ENCODE measurements at places on chromosomes 6 and 20. TPM values are rescaled to one million over a fixed set of nuclear protein-coding genes. Genes with fewer than 3 reads are reported as not detected.

Gene PLN
- total RNA-seq = not detected

Gene FNDC11
- 0.26 TPM for total RNA-seq

Gene CPNE5
- total RNA-seq = 1.7 TPM

Gene CALHM4
- not detected for total RNA-seq

Gene MED23
- total RNA-seq = 27.8 TPM

Gene ANKRD66
- not detected for total RNA-seq

Gene TULP4
- 29.6 TPM for total RNA-seq

Gene DNAH8
- total RNA-seq = not detected

DNA sequence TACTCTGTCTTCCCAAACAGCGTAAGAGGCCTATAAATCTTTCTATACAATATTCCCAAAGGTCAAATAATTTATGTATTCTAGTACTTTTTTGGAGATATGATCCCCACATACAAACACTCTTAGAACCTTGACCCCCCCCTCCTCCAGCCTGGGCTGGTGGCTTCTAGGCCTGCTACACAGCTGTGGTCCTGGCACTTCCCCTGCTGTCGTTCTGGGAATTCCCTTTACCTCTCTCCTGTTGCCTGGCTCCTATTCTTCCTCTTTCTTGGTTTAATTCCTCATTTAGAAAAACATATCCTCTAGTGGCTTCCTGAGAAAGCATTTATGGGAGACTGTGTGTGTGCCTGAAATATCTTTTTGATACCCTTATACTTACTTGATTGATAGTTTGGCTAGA is 4.1 kb upstream of the TXLNB start:
- no peak for DNase-seq

GRCh38 chr6:126039284-126039683 is 52.9 kb downstream of the TRMT11 start:
- no peak for DNase-seq

- no peak for DNase-seq
These were observed 134.8 kb downstream of the DTNBP1 start for GRCh38 chr6:15527838-15528617.

DNA sequence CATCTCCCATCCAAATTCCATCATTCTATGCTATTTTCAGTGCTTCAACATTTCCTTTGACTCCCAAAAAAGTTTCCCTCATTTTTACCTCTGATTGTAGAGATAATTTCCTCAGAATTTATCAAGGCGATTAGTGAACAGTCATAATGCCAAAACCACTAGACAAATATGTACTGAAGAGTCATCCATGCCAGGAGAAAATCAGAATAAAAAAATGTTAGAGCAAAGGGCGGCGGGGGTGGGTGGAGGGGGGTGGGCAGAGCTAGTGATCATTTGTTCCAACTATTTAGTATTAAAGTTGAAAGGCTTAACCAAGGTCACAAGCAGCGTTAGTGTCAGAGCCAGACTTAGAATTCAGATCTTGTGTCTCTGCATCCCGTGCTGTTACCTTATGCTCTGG is 5.3 kb upstream of the ADGRF5 start:
- no peak for DNase-seq

DNA sequence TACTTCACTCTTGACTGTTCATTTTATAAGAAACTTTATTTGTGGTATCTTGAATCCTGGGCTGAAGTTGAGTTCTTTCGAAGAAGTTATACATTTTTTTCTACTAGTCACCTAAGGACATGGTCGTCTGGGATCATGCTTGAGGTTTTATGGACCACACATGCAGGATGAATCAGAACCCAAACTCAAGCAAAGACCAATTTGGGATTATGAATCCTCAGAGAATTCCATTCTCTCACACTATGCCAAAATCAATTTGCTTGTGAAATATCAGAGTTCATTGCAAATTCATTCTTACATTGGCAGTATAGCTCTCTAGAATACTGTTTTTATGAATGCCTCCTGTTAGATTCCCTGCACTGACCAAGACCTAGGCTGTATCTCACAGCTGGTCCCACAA is 114.3 kb upstream of the HDAC2 start:
- DNase-seq = no peak

GRCh38 chr6:151901009-151901411 is 93.5 kb downstream of the ESR1 start:
- DNase-seq = no peak

DNA sequence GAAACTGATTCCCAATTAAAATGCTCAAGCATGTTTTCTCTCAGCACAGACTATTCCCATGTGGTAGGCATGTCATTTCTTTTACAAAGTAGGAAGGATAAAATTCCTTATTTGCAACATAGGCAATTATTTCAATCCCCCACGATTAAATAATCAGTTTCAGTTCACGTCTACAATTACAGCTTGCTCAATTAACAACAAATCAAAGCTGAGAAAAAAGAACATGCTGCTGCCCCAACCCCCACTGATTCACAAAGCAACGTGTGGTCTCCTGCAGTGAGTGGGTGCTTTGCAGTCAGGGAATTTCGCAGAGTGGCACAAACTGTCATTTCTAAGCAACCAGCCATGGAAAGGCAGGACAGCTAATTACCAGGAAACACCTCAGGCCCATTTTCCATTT is 17.0 kb downstream of the RNASET2 start:
- no peak for DNase-seq

DNA sequence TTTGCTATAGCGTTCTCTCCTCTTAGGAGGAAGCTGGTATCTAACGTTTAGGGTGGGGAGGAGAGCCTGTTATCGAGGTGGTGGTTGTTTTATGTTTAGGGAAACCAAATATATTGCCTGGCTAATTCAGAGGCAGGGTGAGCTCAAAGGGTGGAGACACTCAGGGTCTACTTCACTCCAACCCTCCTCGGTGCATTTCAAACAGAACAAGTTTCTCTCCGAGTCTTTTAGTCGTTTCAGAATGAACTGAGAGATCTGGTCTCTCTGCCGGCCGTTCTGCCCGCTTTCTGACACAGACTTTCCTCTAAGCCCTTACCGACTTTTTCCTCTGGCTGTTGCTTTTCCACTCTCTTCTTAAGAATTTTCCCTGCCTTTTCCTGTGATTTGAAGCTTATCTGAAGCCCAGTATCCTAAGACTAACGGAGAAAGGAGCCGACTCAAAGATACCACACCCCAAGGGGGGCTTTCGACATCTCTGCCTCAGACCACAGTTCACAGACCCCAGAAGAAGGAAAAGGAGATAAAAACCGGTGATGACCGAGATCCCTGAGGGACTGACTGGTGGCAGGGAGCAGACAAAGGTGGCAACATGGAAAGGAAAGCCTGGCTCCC is 865 bp downstream of the STK38 start:
- DNase-seq = peak; percentile 41

DNA sequence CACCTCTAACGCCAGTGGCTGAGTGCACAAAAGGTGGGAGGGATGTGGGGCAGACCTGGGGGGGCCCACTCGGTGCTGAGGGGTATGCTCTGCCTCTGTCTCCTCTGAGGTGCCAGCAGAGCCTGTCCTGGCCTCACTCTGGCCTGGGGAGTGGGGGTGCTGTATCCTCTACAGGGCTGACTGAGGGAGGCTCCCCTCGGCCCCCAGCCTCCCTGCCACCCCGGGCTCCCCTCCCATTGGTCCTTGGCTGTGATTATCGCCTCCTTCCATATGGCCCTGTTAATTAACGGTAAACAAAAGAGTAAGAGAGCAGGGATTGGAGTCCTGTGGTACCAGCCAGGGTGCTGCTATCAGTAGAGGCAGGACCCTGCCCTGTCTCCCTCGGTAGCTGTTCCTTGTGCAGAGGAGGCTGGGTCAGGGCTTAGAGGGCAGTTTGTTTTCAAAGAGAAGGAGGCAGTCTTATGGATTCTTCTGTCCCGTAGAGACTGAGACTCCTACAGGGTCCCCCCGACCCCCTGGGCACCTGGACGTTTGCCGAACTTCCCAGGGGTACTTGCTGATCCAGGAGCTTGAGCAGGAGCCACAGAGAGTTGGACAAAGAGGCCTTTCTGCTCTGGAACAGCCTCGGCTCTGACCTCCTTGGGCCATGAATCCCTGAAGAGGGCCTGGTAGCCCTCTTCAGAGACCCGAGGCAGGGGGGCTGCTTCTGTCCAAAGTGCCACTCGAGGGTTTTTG is 1.8 kb downstream of the MYT1 start:
- DNase-seq = no peak

GRCh38 chr6:53979468-53980067 is 131.7 kb upstream of the MLIP start:
- DNase-seq = peak; percentile 32

DNA sequence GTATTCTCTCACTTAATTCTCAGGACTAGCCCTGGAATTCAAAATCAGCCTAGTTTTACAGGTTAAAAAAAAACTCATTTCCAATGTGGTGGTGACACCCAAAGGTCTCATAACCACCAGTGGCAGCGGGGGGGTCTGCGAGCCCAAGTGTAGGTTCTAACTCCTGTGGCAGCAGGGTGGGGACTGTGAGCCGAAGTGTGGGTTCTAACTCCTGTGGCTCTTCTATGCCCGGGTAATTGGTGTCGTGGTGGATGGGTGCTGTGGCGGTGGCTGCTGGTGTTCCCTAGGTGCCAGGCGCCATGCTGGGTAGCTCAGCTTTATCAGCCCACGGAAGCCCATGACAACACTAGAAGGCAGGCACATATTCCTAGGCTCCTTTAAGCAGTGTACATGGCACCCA is 4.9 kb upstream of the ANKRD60 start:
- no peak for DNase-seq

DNA sequence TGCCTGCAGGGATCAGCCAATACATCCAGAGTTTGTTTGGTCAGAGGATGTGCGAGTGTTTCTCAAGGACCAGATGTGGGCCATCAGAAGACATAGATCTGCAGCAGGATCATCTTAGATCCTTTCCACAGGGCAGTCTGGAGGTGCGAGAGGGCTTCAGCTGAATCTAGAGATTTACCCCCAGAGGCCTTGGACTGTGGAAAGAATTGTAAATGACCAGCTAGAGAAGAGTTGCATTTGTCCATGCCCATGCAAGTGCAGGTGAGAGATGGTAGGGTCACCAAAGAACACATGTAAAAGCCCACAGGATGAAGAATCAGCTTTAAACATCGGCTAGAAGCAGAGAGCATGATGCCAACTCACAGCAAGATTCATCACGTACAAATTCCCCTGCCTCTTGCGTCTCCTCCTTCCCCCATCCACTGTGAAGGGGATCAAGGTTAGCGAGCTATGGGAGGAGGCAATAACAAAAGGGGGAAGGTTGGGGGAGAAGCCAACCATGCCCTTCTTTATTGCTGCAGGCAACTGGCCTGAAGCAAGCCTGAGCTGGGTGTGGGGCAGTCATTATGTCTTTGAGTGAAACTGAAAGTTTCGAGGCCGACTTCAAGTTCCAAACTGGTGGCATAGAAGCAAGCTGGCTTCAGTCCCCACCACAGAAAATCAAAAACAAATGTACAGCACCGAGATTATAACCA is 83.5 kb downstream of the SCML4 start:
- peak; percentile 65 for DNase-seq

GRCh38 chr20:19784511-19785172 is 26.6 kb downstream of the RIN2 start:
- peak; percentile 38 for DNase-seq

- no peak for DNase-seq
These were observed 41.6 kb upstream of the CARMIL1 start for GRCh38 chr6:25237579-25237978.

DNA sequence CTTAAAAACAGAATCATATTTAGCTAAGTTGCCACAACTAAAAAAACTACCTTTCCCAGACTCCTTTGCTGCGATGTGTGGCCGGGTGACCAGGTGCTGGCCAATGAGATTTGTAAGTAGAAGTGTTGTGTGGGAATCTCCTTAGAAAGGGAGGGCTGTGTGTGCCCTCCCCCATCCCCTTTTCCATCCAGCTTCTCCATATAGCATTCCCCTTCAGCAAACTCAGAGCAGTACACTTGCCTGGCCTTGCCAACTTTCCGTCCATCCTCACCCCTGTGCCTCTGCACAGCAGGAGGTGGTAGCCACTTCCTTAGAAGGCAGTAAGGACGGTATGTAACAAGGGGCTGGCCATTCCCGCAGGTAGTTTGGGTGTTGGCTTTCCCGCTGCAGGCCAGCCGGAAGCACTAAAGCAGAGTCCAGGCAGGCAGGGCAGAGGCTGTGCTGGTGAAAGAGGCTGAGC is 22.3 kb upstream of the KCNK16 start:
- DNase-seq = no peak

- no peak for DNase-seq
These were observed 12.4 kb downstream of the TFEB start for GRCh38 chr6:41722969-41723529.

GRCh38 chr6:104718672-104719071 is 141.0 kb downstream of the HACE1 start:
- no peak for DNase-seq

DNA sequence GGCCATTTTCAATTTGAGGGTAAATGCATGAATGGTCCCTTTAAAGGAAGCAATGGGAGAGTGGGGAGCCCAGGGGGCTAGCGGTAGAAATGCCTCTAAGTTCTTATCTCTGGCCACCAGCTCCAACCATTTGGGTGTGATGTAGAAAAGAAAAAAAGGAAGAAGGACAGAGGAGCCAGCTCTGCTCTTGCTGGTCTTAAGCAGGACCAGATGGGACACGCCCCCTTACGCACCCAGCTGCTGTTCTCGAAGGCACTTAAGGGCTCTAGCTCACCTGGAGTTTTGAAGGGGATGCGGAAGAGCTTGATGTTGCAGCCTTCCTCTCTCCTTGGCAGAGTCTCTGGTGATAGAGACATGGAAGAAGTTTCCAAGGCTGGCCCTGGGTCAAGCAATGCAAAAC is 59.5 kb upstream of the RNF144B start:
- no peak for DNase-seq

GRCh38 chr6:70506321-70506720 is 60.4 kb upstream of the SDHAF4 start:
- DNase-seq = no peak

- no peak for DNase-seq
These were observed 10.5 kb upstream of the SRXN1 start for GRCh38 chr20:663315-664090.

DNA sequence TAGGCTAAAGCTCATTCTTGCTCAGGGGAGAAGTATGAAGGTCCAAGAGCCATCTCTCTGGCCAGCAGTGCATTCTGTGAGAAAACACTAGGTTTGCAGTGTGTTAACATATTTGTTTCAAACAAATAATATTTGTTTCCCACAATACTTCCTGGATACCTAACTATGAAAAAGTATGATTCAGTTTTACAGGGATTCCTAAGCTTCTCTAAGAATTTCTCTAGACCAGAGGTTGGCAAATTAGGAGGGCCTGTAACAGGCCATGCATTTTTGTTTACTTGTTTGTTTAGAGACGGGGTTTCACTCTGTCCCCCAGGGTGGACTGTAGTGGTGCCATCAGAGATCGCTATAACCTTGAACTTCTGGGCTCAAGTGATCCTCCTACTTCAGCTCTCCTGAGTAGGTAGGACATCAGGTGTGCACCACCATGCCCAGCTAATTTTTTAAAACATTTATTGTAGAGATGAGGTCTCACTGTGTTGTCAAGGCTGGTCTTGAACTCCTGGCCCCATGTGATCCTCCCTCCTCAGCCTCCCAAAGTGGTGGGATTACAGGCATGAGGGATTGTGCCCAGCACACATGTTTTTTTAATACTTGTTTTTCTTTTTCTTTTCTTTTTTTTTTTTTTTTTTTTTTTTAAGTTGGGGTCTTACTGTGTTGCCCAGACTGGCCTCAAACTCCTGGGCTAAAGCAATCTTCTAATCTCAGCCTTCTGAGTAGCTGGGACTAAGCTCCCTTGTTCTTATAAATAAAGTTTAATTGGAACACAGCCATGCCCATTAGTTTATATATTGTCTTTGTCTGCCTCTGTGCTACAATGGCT is 71.7 kb downstream of the ADGRG6 start:
- no peak for DNase-seq

GRCh38 chr6:79801362-79801761 is 146.0 kb downstream of the ELOVL4 start:
- DNase-seq = no peak

All from activated CD8-positive, alpha-beta T cell treated with anti-CD3 and anti-CD28 coated beads, Interleukin-2, amount 10 ng/mL, durations not matched to agents 7 days and 5 days (primary cell).